Left hindlimb (tissue), 1 donor: ENCODE measurements at places on chromosomes 13 and 19.

GRCh38 chr13:24725379-24725778 lies 38.6 kb upstream of the RNF17 start:
- no peak for DNase-seq

DNA sequence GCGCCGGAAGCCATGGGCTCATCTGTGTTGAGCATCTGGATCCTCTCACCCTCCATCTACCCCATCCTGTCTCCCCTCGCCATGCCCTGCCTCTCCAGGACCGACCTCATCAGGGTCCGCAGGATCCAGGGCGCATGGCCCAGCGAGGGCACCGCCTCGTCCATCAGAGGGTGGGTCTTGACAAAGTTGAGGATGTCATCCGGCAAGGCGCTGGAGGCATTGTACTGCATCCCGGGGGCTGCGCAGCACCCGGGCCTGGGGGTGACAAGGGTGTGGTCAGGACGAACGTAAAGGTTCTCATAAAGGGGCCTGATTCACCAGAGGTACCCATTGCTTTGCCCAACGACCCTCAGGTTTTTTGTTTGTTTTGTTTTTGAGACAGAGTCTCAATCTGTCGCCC lies 9.5 kb downstream of the SEMA6B start:
- DNase-seq: no peak

- no peak for DNase-seq
Measured at GRCh38 chr13:28000567-28000966, 12.1 kb upstream of the URAD start.

- DNase-seq: no peak
Measured at GRCh38 chr13:91295712-91296410, 51.6 kb upstream of the MIR17HG start.
